ENCODE measurements at places on chromosomes 5 and 9.

DNA sequence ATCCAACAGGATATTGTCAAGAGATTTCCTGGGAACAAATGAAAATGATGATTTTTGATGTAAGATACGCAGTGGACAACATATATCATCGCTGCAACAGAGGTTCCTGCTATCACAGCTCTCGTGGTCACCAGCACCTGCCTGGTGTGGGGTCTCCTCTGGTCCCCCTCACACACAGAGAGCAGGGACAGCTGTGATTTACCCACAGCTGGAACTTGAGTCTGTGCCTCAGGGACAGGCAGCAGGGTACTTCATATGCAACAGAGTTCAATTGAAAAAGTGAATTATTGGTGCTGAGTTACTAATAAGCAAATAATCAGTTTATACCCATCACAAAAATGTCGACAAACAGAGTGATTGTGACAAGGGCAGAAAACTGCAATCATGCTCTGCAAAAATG lies 93.4 kb downstream of the LMX1B start:
- DNase-seq: no peak

DNA sequence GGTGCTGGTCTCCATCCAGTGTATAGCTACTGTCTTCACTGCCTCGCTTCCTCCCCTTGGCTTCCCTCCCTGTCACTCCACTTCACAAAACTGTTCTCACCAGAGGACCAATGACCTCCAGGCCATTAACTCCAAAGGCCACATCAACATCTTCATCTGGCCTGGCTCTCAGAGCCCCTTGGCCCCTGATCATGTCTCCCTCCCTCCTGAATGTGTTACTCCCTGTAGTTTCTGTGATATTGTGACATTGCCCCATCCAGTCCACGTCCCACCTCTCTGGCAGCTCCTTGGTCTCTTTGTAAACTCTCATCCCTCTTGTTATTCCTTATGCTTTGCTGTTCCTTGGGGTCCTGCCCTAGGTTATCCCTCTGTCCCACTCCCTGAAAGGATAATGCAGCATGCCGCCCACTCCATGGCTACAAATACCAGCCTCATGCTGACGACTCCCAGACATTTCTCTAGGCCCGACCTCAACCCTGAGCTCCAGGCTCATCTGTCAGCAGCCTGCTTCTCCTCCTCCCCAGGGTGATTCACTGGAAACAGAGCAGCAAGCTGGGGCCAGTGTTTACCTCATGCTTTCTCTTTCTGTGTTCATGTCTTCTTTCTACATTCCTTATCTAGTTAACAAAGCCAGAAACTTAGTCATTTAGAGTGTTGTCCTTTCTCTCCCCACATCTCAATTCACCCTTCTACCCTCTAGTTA lies 312.2 kb downstream of the SPOCK1 start:
- no peak for DNase-seq

DNA sequence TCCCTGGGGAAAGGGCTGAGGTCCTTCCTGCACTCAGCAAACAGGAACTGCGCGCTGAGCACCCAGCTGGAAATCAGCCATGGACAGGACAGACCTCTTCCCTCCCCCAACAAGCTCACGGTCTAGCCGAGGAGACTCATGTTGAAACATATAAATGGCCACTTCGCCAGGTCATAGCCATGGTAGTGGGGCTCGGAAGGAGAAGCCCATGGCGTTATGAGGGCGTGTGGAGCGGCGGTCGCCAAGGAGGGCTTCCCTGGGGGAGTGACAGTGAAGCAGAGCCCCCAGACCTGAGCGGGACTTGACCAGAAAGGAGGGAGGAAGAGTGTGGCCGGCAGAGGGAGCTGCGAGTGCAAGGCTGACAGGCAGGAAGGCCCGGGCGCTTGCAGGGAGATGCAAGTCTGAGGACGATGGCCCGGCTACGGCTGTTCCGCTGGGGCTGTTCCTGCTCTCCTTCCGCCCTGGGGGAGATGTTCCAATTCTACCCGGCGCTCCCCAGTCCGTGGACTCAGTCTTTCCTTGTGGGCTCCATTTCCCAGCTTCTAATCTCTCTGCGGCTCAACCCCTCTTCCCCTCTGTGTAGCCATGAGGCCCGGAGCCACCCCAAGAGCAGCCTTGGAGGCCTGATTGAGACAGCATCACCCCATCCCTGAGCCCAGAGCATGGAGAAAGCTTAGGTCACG lies 43.9 kb upstream of the PRRC2B start:
- DNase-seq: peak; percentile 61

DNA sequence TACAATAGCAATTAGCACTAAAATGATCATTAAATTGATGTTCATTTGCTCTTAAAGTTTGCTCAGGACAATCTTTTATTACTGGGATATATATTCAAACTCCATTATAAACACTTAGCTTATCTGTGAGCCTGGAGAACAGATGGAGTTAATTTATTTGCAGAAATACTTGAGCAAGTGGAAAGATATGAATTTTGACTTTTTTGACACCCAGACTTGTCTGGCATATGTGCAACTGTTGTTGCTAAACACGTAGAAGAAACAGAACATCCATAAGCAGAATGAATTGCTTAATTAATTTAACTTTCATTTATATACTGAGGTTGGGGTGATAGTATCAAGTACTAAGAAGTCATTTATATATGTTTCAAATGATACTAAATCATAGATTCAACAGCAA lies 820.7 kb upstream of the TYRP1 start:
- DNase-seq: no peak

DNA sequence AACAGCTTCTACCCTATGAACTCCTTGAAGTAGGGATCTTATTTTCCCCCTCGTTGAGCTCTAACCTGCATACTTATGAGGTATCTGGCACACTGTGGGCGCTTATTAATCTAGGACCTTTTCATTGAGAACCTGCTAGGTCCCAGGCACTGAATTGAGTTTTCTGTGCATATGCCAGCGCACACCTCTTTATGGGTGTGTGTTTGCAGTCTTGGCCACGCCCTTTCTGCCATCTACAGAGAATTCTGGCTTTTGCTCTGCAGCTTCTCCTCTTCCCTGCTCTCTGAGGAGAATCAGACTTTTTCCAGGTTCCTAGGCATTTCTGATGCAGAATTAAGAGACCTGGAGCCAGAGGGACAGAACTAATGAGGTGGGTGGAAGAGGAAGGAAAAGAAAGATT lies 25.4 kb upstream of the SSBP2 start:
- no peak for DNase-seq

- DNase-seq: no peak
Measured at GRCh38 chr5:181138258-181138657, 7.3 kb upstream of the OR2V1 start.

DNA sequence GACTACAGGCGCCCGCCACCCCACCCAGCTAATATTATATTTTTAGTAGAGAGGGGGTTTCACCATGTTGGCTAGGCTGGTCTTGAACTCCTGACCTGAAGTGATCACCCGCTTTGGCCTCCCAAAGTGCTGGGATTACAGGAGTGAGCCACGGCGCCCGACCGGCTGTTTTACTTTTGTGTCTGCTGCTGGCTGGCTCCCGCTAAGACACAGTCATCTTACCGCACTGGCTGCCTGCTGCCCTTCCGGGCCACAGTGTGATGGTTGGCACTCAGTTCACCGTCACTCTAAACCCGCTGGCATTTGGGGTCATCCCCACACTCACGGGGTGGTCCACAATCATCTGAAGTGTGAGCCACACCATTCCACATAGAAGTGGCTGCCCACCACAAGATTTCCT lies 93.7 kb downstream of the WDR41 start:
- no peak for DNase-seq

GRCh38 chr9:124786881-124787573 lies 10.1 kb downstream of the OLFML2A start:
- no peak for DNase-seq

GRCh38 chr9:102038006-102038405 lies 299.6 kb upstream of the GRIN3A start:
- DNase-seq: no peak

DNA sequence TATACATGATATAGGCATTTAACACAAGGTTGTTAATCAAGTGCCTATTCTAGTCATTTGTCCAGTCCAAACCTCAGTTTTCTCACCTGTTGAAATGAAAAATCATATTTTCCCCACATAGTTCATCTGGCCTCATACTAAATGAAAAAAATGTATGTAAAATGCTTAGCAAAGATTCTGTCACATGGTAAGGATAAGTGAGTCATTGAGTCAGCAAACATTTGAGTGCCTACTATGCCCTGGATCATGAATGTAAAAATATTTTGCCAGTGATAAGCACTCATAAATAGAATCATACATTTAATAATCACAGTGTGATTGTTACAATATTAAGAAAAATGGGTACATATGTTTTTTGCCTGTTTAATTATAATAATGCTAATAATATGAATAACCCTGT lies 181.2 kb upstream of the PAPPA start:
- no peak for DNase-seq

GRCh38 chr5:41924526-41924871 lies 582 bp upstream of the FBXO4 start:
- no peak for DNase-seq

GRCh38 chr9:130023144-130023787 lies 19.7 kb downstream of the FNBP1 start:
- DNase-seq: no peak

DNA sequence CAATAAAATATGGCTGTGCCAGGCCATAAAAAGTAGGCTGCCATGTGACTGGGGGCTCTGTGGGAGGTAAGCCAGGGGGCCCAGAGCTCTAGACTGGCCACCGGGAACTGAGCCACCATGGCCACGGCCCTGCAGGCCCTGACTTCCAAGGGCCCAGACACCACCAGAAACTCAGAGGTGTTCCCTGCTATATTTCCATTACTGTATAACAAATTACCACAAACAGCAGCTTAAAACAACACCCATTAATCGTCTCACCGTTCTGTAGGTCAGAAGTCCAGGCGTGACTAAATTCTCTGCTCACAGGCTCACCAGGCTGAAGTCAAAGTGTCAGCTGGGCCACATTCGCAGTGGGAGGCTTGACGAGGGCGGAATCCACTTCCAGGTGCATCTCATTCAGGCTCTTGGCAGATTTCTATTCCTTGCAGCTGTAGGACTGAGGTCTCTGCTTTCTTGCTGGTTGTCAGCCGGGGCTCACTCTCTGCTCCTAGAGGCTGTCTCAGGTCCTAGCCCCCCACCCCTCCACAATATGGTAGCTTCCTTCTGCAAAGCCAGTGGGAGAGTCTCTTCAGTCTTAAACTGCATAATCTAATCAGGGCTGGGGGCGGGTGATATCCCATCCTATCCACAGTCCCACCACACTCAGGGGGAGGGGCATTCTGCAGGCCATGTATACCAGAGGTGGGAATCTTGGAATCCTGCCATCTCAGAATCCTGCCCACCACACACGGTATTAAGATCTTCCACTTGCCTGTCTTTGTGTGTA lies 125.4 kb downstream of the C5orf15 start:
- DNase-seq: no peak

DNA sequence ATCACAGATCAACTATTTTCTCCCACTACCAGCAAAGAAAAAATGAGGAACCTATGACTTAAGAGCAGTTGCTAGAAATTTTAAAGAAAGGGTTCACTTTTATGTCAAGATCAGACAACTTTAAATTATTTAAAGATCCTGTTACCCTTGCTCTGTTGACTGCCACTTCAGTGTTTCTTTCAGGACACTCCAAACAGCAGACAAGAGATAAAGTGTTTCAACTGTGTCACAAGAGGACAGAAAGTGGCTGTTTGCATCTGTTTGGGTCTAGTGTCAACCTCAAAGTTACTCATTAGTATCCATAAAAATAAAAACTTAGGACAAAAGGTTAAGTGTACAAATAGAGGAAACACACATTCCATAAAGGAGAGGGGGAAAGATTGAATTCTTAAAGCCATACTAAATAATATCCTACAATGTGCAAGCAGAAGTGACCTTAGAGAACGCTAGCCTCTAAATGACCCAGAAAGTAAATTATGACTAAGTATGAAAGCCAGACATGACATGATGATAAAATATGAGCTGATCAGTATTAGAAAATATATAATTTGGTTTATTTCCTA lies 24.9 kb downstream of the HMGCS1 start:
- DNase-seq: no peak

DNA sequence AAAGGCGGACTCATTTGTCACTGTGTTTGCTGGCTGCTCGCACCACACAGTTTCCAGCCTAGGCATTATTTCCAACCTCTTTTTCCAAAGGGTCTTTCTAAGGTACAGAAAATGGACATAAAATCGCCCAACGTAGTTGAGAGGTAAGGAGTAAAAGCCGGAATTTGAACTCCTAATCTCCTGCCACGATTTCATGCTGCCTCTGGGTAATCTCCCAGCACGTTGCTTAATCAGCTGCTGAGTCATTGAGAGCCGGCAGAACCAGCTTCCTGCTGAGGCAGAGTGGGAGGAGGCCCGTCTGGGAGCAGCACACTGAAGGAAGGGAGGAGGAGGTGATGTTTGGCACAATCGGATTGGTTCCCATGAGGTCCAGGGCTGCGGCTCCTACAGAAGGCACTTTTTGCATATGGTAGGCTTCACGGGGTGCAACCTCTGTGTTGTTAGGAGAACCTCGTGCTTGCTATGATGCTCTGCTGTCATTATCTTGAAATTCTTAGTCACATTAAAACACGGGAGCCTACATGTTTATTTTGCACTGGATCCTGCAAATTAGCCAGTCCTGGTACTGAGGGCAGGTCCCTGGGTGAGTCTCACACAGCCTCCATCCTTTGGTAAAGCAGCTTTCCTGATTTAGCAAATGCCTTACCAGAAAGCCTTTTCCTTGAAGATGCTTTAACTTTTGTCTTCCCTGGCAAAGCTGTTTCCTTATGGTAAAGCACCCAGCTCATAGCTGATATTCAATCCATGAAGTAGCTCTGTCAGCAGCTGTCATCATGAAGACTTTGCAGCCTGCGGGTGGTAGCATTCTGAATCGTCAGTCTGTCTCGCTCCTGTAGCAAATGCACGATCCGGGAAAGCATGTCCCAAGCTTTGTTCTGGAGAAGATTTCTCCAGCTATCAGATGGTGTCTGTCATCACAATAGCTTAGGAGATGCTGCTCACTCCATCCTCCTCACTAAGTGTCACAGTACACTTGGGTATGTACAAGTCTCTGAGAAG lies 191.6 kb upstream of the MSX2 start:
- peak; percentile 55 for DNase-seq

DNA sequence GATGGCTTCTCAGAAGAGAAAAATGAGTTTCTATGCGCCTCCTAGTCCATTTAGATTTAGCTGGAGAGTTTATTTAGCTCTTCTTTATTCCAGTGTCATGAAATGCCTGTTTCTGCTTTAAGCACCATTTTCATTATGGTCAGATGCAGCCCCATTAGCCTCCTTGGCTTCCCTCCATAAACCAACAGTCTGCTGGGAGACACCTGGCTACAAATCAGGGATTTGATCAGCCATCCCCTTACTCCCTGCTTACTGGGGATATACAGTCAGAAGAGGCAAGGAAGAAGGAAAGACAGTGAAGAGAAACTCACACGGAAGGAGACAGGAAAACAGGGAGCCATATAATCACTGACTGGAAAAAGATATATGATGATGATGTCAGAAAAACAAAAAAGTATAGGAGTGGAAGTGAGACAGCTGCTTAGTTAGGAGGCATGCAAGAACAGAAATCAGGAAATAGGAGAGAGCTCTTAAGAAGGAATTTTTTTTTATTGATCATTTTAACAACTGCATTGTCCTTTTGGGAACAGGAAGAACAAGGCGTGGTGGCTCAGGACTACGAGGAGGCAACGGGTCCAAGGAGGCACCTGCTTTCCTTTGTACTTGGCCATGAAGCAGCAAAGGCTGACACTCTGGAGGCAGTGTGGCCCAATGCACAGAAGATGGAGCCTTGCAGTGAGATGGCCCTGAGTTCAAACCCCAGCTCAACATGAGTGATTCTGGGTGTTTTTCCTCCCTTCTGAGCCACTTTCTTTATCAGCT lies 56.1 kb downstream of the MED27 start:
- no peak for DNase-seq

- DNase-seq: no peak
Measured at GRCh38 chr5:116370886-116371285, 203.7 kb downstream of the SEMA6A start.

GRCh38 chr5:132488590-132488989 lies 2.0 kb downstream of the IRF1 start:
- DNase-seq: no peak
